ENCODE measurements at places on chromosomes 3 and 15.
A peak's percentile ranks its signal among the peaks of the same experiment; 100 is the strongest.

- no peak for DNase-seq
These were observed 213.1 kb downstream of the RPLP1 start for GRCh38 chr15:69665641-69666111.

DNA sequence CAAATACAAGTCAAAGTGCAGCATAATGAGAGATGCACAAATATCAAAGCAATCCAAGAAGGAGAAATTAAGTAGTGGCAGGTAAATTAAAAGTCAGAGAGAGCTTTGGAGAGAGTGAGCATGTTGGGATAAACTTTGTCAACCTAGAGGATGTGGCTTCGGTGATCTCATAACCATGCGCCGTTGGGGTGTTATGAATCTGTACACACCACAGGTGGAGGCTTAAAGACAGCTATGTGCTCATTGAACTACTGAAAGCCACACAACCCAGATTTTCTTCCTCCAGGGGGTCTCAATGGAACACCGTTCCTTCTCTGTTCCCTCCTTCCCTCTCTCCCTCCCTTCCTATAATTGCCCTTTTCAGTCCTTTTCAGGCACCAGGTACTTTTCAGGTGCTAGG is 52.0 kb downstream of the SUCNR1 start:
- peak; percentile 5 for DNase-seq

GRCh38 chr3:66789580-66790237 is 208.4 kb upstream of the KBTBD8 start:
- no peak for DNase-seq

- DNase-seq = no peak
These were observed 607.5 kb upstream of the DPPA4 start for GRCh38 chr3:109944836-109945235.

- DNase-seq = no peak
These were observed 69.2 kb downstream of the MAP2K5 start for GRCh38 chr15:67611370-67612369.

DNA sequence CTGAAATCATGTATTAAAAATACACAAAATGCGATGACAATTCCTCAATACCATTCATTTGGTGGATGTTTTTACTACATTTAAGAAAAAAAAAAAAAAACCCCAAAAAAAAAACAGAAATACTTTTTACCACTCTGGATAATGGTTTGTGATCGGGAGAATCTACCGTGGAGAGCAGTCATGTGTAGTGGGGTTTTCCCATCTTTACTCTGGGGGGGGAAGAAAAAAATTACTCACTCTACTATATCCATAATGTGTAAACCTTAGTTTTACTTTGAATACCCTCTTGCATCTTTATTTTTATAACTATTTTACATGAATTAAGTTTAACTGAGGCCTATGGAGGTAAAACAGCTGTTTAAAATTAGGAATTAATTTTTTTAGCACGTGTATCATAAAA is 83.3 kb downstream of the ANKRD28 start:
- no peak for DNase-seq

DNA sequence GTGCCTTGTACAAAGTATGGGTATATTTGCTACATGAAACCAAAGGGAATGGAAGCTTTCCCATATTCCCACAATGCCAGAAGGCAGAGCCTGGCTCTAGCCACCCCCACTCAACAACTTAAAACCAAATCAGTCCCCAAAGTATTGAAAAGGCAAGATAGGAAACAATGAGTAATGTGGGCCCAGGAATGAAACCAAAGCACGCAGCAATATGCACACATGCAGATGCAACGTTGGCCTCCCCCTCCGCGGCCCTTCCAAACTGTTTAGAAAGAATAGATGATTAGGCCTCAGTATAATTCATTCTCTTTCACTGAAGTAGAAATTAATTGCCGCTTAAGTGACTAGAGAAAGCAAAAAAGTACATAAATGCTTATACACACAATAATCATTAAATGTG is 59.1 kb downstream of the THRB start:
- DNase-seq = no peak

GRCh38 chr3:71786217-71786549 is 1.2 kb upstream of the PROK2 start:
- no peak for DNase-seq

DNA sequence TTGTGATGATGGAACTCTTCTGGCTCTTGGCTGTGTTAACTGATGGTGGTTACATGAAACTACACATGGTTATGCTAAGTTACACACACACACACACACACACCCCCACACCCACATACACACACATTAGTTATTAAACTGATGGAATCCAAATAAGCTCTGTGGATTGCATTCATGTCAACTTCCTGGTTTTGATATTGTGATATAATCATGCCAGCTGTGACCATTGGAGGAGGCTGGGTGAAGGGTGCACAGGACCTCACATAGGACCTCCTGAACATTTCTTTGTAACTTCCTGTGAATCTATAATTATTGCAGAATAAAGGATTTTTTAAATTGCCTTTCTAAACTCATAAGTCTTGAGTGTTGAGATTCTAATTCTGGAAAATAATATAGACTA is 58.9 kb upstream of the LIMD1 start:
- DNase-seq = no peak

DNA sequence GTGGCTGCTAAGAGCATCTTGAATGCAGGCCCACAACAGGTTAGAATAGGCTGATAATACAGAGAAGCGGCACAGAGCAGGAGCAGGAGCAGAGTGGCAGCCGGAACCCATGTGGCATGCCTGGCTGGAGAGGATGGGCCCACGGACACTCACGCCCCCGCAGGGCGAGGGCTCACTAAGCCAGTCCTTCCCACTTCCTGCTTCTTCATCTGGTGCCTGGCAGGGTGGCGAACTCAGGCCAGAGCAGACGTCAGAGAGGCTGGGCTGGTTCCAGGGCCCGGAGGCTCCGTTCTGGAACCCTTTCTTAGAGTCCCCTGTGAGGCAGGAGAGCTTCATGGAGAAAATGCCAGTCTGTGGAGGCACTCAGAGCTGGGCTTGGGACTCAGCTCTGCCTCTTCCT is 195.1 kb downstream of the NTRK3 start:
- no peak for DNase-seq

GRCh38 chr3:58202917-58203360 is 7.8 kb downstream of the DNASE1L3 start:
- DNase-seq = no peak

DNA sequence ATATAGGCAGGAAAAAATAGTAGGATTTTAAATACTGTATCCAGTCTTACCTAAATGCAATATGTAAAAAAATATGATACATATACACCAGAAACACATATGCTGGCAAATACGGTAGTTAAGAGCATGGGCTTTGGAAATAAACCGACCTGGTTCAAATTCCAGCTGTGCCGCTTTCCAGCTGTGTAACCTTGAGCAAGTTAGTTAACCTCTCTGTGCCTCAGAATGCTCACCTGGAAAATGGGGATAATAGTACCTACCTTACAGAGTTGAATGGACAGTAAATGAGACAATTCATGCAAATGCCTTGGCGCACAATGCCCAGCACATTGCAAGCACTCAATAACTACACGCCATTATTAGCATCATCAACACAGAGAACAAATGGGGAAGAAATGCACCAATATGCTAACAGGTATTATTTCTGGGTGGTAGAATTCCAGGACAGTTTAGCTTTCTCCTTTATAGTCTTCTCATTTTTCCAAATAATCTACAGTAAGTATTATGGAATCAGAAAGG is 50.6 kb downstream of the SUMF1 start:
- no peak for DNase-seq

DNA sequence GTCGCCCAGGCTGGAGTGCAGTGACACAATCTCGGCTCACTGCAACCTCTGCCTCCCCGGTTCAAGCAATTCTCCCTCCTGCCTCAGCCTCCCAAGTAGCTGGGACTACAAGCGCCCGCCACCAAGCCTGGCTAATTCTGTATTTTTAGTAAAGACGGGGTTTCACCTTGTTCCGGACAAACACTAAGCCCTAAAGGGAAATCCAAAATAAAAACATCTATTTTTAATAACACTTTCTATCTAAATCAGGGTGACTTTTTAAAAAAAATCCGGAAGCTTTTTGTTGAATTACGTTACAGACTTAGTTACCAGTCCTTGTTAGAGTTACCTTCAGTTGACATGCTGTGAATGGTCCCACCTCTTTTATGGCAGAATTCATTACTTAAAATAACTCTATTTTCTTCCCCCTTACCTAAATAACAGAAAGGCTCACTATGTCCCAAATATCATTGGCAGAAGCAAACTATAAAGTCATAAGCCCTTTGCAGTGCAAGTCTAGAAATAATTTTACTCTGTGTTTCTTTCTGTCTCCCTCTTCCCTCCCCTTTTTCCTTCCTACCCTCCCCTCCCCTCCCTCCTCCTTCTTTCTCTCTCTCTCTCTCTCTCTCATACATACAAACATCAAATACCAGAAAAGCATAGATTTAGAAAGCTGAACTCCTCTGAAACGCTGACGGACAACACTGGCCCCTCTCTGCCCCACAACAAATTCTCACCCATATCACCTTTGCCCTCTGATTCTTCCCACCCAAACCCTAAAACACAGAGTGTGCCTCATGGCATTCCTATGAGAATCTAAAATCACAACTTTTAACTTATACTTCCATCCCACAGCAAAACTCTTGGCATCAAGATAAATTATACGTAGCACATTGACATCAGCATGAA is 18.3 kb downstream of the THBS1 start:
- no peak for DNase-seq

DNA sequence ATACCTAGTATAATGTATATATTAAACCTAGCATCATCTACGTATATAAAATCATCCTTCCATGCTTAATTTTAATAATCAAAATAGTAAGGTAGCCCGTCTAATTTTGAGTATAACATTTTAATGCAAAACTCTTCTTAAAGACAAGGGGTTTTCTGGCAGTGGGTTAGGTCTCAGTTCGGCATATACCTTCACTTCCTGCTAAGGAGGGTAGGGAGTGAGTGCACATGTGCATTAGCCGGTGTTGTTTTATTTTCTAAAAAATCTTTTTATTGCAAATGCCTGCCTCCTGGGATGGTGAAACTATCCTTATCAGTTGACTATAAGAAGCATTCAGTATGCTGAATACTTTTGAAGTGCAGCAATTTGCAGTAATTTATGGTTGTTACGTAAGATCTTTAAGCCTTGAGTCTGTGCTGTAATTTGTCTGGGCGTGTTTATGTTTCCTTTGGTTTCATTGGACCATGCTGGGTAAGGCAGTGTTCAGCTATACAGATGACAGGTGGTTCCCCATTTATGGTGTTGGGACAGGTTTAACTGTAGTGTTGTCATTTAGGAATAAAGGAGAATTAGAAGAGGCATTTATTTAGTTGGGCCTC is 11.7 kb downstream of the ARHGEF26 start:
- DNase-seq = no peak

DNA sequence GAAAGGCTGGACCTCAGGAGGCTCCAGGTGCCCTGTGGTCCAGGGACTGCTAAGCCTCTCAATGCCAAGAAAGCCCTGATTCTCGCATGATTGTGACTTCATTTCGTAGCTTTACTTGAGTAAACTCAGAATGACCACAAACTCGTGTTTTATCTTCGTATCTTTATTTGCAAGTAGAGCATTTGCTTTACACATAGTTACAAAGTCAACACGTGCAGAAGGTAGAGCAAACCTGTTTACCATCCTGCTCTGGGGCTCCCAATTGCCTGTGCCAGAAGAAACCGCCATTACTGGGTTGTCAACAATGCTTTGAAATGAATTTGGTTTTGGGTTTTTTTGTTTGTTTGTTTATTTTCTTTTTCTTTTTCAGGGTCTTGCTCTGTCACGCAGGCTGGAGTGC is 5.8 kb upstream of the MESP1 start:
- DNase-seq = no peak

DNA sequence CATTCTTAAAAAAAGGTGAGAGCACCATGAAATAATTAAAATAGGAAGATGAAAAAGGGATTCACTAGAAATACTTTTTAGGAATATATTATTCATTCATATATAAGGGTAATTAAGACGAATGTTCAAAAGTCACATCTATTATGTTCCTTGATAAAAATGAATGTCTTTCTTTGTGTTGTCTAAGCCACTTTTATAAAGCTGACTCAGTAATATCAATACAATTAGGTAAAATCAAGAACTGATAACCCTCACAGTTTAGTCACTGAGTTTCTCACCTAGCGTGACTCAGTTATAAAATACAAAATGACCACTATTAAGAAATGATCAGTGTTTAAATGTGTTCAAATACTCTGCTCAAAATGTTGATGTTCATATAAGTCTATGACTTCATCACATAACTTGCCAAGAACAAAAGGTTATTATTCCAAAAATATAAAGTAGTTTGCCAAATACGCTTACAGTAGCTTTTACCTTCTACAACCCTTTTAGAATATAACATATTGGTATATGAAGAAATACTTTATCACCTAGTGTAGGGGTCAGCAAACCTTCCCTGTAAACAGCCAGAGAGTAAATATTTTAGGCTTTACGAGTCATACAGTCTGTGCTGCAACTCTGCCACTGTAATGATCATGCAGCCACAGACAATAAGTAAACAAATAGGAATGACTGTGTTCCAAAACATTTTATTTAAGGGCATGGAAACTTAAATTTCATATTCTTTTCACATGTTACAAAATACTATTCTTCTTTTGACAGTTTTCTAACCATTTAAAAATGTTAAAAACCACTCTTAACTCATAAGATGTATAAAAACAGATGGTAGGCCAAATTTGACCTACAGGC is 369.8 kb downstream of the TBC1D5 start:
- no peak for DNase-seq

DNA sequence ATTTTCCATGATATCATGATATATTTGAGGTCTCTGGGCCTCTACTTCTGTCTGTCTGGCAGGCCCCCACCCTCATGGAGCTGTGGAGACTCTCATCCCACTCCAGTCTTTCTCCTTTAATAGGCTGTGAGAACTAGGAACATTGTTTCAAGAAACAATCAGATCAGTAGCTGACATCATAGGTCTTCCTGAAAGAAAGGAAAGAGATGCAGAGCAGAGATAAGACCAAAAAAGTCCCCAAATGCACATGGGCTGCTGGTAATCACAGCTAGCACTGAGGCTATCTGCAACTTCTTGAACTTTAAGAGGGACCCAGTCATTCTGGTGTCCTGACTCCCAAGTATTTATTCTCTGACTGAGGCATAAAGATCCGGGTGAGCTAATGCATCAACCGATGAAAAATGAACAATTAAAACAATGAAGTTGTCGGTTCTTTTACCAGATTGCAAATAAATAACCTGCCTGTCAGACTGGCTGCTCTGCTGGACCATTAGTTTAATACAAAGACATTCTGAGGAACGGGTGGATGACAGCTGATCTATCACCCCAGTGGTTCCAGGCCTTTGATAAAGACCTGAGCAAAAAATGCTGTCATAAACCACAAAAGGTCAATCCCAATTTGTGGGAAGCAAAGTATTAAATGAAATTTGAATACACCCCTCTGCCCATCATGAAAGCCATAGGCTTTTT is 780.8 kb upstream of the GOLIM4 start:
- no peak for DNase-seq
